ENCODE measurements at places on chromosomes 4 and X. TPM values are rescaled to one million over a fixed set of nuclear protein-coding genes. Genes with fewer than 3 reads are reported as not detected.

The SPANXN4 gene
- polyA plus RNA-seq = not detected

The SMIM20 gene
- polyA plus RNA-seq = 53.7 TPM

The ARMCX6 gene
- 55.7 TPM for polyA plus RNA-seq

The UCHL1 gene
- polyA plus RNA-seq = 322 TPM

The NSUN7 gene
- polyA plus RNA-seq = 0.10 TPM

The PABPC5 gene
- 3.4 TPM for polyA plus RNA-seq

The IL2 gene
- polyA plus RNA-seq = not detected

The NFKB1 gene
- polyA plus RNA-seq = 5.8 TPM

The RHOXF2B gene
- polyA plus RNA-seq = not detected

The UGT2B11 gene
- polyA plus RNA-seq = not detected

GRCh38 chrX:47169273-47169672 is 24.3 kb downstream of the RBM10 start:
- no peak for DNase-seq

DNA sequence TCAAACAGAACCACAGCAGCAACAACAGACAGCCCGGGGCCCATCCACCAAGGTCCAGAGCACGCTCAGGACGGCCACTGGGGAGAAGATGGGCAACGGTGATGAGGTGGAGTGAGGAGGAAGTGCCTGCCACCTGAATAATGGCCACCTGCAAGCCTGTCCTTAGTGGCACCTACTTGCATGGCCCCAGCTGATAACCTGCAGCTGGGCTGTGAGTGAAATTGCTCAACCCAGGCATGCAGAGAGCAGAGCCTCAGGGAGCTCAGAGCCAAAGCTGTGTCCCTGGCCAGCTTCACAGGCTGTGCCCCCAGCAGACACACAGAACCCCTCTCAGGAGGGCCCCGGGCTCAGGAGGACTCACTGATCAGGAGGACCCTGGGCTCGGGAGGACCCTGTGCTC is 102.4 kb upstream of the ADRA2C start:
- DNase-seq = no peak

GRCh38 chr4:87856816-87857215 is 24.0 kb downstream of the MEPE start:
- peak; percentile 5 for DNase-seq

DNA sequence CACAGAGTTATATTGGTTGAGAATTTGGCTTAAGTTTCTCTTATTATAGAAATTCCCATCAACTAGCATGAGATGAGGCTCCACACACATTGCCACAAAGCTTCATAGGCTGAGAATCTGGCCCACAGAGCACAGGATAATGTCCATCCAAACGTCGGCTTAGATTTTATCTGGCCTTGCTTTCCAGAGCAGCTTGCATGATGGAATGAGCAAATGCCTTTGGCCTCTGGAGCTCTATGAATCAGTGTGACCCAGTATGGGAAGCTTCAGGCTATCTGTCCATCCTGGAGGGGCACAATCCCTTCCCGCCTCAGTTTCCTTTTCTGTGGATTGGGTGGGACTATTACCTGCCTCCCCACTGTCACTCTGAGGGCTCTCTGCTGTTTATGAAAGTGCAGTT is 131.5 kb upstream of the NDP start:
- no peak for DNase-seq

- DNase-seq = peak; percentile 52
Observed at GRCh38 chrX:136816975-136817374, 36.2 kb upstream of the ARHGEF6 start.

GRCh38 chrX:74426615-74427014 is 5.3 kb downstream of the SLC16A2 start:
- no peak for DNase-seq

DNA sequence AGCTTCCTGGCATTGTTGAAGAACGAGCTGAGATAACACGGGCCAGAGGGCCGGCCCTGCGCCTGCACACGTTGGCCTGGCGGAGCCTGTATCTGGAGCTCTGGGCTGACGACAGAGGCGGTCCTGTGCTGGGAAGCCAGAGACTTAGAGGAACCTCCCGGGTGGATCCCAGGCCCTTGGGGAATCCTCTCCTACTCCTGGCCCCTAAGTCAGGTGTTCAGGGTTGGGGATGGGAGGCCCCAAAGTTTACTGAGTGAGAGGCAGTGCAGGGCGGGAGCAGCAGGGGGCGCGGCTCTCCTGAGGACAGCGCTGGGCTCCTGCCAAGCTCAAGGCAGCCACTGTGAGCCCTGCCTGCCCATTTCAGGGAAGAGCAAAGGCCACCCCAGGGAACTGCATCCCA is 2.5 kb upstream of the HTRA3 start:
- peak; percentile 89 for DNase-seq

- DNase-seq = no peak
Observed at GRCh38 chr4:76388160-76388908, 32.6 kb downstream of the CCDC158 start.

DNA sequence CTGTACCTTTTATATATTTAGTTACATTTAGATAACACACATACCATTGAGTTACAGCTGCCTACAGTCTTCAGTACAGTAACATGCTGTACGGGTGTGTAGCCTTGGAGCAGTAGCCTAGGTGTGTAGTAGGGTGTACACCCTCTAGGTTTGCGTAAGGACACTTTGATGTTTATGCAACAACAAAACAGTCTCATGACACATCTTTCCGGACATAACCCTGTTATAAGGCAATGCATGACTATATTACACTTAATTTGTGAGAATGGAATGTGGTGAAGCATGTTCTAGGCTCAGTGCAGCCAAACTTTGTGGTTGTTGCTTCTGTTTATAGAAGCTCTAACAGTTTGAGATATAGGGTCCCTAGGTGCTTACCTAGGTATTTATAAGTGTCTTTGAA is 65.4 kb downstream of the SPRY1 start:
- no peak for DNase-seq

DNA sequence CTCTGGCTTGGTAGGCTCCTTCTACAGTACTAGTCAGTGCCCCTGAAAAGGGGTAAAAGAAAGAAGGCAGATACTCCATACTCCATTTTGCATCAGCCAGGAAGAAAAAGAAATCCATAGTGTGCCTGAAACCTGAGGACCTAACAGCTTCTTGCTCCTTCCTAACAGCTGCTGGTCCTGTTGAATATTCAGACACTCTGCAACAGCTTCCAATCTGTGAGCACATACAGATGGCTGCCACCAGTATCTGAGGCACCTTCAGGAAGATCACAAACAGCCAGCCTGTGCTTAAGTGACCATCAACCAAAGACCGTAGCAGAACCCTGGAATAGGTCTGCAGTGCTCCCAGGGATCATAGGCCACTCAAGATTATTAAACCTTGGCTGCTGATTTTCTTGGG is 4.3 kb downstream of the GIMD1 start:
- DNase-seq = no peak

GRCh38 chr4:68797048-68797447 is 18.7 kb upstream of the UGT2B10 start:
- no peak for DNase-seq

- no peak for DNase-seq
Observed at GRCh38 chrX:99242001-99242400, 1168.1 kb downstream of the PCDH19 start.

- no peak for DNase-seq
Observed at GRCh38 chr4:184980261-184980660, 38.0 kb upstream of the HELT start.

DNA sequence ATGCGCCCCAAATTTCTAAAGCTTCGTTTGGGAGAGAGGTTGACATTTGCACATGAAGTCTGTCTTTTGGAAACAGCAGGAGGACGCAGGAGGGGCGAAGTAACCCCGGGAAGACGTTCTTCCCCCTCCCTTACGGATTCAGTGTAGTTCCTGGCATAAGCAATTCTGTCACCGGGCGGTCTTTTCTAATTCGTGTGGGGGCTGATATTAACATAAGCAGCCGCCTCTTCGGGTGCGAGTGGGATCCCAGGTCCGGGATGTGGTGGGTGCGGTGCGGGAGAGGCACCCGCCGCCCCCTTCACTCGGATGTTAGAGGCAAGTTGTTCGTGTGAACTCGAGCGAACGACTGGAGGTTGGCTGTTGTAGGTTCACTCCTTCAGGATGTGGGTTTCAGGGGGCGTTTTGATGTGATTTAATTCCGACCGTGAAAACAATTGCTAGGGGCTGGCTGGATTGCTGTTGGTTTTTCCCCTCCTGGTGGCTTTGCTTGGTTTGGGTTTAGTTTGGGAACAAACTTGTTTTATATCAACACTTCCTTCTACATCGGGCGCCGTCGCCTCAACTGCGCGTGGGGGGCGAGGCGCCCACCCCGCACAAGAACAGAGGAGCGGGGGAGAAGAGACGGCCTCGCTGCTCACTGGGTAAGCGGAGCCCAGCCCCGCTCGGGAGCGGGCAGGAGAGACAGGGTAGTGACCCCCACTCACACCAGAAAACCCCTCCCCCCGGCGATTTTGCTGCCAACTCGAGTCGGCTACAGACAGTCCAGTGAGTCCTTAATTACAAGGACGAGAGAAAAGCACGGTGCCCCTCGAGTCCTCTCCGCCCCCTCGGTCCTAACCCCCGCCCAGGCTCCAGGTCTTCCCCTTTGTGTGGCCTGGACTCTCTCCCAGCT is 2.9 kb upstream of the LEF1 start:
- DNase-seq = no peak
